Activated naive CD4-positive, alpha-beta T cell treated with anti-CD3 and anti-CD28 coated beads, Interleukin-2, amount 10 ng/mL, durations not matched to agents 7 days and 5 days (primary cell): ENCODE measurements at places on chromosomes 13 and 19.

- no peak for DNase-seq
These were observed 16.5 kb downstream of the ANKRD27 start for GRCh38 chr19:32658527-32658926.

DNA sequence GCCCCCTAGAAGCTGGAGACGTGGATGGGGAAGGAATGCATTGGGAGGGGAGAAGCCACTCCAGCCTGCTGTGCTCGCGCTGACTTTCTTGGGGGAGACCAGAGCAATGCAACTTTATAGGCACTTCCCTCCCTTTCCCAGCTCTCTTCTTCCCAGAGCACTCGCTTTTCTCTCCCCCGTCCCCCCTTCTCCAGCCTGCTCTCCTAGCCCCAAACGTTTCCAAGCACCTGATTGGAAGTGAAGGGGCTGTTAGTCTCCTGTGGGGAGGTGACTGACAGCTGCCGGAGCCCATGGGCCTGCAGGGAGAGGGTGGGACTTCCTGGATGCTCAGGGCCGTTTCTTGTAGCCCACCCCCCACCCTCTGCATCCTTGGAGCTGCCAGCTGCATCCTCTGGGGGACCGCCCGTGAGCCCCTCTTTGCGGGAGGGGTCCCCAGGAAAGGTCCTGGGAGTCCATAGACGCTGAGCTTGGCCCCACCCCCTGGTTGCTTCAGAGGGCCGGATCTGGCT, 2.5 kb downstream of the HDGFL2 start:
- peak; percentile 49 for DNase-seq

DNA sequence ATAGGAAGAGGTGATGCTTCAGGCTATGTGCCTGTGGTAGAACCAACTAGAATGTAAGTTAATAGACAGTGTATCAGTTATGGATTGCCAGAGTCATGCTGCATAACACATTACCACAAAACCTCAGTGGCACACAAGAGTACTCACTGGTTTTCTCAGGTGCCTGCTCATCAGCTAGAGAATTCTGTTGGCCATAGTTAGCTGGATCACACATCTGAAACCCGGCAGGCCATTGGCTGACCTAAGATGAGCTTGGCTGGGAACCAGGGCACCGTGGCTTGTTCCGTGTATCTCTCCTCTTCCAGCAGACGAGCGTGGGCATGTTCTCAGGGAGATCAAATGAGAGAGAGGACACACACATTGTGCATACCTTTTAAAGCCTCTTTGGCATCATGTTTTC, 76.7 kb downstream of the TEX26 start:
- DNase-seq, result no peak

DNA sequence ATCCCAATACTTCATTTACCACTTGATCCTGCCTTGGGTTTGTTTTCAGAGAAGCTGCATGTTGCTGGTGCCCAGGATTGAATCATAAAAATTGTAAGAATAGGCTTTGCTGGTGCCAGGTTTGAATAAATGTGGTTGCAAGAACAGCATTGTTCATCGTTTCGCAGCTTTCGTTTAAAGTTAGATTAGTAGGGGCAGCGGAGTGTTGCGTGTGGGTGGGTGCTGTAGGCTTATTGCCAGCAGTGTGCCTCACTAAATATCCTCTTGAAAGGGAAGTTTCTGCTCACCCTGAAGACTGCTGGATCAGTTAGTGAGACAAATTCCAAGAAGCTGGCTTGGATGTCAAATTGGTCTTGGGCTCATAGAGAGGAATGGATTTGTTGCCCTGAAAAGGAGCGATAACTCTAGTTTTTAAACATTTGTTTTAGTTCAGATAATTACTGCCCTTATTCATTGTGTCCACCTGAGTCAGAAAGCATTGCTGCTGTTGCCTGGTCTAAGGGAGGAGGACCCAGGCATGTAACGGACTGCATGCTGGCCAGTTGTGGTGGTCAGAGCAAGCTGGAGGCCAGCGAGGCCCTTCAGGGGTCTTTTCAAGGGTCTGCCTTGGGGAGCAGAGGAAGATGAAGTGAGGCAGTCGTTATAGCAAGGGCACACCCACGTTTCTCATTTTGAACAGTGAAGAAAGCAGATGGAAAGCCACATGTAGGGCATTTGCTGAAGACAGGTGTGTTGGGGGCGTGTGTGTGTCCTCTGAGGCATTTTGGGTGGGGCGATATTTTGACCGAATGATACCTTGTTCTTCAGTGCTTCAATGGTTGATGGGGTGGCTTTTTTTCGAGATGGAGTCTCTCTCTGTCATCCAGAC, 8.5 kb downstream of the ILF3 start:
- DNase-seq, result no peak

- no peak for DNase-seq
These were observed 4.3 kb downstream of the KLC3 start for GRCh38 chr19:45344621-45345505.

DNA sequence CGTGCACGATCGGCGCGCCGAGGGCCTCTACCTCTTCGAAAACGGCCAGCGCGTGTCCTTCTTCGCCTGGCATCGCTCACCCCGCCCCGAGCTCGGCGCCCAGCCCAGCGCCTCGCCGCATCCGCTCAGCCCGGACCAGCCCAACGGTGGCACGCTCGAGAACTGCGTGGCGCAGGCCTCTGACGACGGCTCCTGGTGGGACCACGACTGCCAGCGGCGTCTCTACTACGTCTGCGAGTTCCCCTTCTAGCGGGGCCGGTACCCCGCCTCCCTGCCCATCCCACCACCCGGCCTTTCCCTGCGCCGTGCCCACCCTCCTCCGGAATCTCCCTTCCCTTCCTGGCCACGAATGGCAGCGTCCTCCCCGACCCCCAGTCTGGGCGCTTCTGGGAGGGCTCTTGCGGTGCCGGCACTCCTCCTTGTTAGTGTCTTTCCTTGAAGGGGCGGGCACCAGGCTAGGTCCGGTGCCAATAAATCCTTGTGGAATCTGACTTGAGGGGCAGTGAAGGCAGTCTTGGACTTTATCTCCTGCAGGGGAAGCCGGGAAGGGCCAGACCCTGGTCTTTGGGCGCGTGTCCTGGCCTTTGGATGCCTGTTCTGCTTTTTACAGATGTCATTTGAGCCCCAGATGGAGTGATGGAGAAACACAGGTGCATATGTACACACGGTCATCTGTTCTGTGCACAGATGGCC, 2.2 kb downstream of the CLEC11A start:
- DNase-seq, result no peak

GRCh38 chr19:50252111-50252886, 48.9 kb downstream of the MYH14 start:
- DNase-seq, result peak; percentile 38

DNA sequence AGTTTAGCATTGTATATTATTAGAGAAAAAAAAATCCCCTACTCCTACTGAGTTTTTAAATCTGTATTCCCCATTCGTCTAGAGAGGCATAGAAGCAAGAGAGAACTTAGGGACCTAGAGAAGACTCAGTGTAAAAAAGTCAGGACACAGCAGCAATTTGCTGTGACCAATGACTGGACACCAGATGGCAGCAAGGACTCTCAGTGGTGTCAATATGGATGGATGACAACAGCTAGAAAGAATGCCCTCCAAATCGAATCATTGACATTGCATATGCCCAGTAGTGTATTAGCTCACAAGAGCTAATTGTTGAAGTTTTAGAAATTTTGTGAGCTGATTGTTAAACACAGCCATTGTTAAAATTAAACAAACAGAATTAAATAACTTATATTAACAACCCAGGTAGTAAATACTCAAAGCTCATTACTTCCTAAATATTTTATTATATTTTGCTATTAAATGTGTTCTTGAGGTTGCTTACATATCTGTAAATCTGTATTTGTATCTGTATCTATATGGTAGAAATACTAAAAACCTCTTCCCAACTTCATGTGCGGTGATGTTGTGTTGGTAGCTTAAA, 43.9 kb downstream of the SIAH3 start:
- DNase-seq, result peak; percentile 42

- no peak for DNase-seq
These were observed 8.9 kb upstream of the TRPC4 start for GRCh38 chr13:37878496-37878895.

DNA sequence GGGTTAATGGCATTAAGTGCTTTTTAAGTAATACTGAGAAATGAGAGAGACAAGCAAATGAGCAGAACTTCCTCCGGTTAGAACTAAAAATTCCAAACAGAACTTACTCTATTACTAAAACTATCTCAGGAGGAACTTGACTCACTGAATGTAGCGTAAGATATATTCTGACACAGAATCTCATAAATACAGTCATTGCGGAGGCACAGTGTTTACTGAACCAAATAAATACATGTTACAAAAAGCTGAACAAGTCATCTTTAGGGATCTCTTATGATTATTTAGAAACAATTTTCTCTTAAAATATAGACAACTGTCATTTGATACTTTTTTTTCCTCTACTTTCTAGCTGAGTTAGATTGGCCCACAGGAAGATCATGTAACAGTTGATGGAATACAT, 283.1 kb downstream of the KLF12 start:
- DNase-seq, result no peak

- DNase-seq, result no peak
These were observed 372.4 kb downstream of the SUCLA2 start for GRCh38 chr13:47628666-47629065.

DNA sequence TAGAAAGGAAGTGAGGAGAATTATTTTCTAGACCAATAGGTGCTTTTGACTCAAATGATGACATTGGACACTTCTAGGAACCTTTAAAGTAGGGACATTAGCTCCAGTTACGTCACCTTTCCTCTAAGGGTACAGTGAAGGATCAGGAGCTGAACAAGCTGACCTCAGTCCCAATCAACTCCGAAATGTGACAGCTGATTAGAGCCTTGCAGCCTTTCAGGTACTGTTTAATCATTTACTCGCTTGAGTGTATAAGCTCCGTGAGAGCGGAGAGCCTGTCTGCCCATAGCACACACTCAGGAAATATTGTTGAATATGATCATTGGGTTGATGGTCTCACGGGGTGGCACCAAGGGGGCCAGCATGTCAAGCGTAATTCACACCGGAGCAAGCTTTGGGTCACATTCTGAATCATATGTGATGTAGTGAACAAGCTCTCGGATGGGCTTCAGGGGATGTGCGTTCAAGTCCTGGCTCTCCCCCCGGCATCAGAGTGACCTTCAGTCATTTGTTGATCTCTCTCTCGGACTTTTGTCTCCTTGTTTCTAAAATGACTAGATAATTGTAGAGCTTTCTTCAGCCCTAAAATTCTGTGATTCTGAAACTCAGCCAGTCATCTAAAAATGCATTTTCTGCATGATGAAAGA, 141.9 kb downstream of the ZIC5 start:
- no peak for DNase-seq

DNA sequence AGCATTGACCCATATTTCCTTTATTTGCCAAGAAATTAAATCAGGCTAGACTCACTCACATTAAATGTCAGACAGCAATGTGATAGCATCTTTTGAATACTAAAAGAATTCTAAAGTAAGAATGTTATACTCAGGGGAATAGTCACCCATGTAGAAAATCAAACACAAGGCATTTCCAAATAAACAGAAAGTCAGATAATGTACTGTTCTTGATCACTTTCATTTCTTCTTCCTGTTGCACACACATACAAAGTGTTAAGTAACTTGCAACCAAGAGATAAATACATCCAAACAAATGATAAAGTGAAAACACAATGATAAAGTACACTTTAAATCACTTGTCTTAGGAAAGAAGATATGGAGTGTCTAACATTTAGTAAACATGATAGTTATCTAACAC, 1366.6 kb upstream of the MIR17HG start:
- no peak for DNase-seq

GRCh38 chr19:2449019-2449418, 7.7 kb downstream of the LMNB2 start:
- no peak for DNase-seq

DNA sequence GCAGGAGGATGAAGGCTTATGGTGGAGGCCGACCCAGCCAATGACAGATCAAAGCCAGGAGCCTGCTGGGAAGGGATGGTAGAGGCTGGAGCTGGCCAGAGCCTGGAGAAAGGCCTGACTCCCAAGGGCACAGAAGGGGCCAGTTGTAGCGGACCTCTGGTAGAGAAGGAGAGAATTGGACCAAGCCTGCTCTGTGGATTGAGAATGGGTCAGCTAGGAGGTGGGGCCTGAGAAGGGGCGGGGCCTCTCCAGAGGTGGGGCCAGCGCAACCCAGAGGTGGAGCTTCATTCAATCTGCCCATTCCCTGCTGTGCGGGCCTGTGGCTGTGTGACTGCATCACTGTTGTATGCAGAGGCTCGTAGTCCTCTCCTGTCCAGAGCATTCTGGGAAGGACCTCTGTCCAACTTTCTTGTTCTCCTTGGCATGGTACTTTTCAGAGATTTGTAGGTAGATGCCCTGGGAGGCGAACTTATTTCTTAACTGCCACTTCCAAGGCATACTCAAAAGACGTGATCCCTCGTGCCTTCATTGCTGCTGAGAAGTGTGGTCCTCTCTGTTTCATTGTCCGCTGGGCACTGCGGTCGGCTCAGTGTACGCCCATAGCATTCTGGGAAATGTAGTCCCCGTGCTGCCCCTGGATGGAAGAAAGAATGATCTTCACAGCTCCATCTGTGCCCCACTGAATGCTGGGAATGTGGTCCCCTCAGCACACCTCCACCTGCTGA, 6.7 kb downstream of the GRIN2D start:
- peak; percentile 49 for DNase-seq

DNA sequence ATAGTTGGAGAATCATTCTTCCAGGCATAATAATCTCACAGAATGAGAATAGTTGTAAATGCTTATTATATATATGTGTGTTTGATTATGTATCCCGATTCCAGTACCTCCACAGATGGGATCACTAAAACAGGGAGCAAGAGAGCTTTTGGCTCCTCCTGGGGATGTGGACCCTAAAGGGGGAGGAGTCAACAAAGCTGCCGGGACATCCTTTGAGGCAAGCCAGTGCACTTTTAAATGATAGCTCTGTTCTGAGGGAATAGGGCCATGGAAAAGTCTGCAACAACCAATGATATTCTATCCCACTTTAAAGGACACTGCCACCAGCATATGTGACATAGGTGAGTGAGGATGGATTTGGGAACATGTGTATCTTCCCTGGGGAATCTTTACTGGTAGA, 40.8 kb downstream of the SLITRK5 start:
- DNase-seq, result no peak

DNA sequence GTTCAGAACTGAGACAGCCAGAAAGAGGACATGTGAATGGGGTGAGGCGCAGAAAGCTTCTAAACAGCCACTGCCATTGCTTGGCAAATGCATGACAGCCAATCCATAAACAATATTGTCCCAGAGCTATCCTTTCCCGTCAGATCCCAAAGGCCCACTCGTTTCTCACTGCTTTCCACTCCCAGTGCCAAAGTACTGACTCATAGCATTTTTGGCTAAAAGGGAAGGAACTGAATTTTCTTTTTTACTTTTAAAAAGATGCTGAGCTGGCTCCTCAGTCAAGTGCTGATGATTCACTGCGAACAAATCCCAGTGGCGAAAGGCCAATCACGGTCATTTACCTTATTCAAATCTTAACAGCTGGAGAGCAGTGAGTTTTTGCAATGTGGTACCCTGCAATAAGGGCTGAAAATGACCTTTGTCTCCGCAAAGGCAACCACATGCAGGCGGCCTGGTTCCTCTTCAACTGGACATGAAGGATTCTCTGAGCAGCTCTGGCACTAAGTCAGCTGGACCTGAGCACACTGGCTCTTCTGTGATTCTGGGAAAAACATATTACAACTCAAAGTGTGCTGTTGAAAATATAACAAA, 151.7 kb downstream of the DCLK1 start:
- no peak for DNase-seq

GRCh38 chr13:111952814-111953213, 114.1 kb upstream of the SOX1 start:
- no peak for DNase-seq
